ENCODE measurements at places on chromosomes 12 and 14. TPM values are rescaled to one million over a fixed set of nuclear protein-coding genes. Genes with fewer than 3 reads are reported as not detected.

The ASCL1 gene
- total RNA-seq, result not detected

The RHEBL1 gene
- 0.95 TPM for total RNA-seq

The KLRC4 gene
- total RNA-seq, result not detected

The KSR2 gene
- not detected for total RNA-seq

The MYBPC1 gene
- total RNA-seq, result not detected

The HPD gene
- total RNA-seq, result not detected

The PTPRQ gene
- 2.8 TPM for total RNA-seq

The OR10AD1 gene
- not detected for total RNA-seq

The SIX1 gene
- 5.2 TPM for total RNA-seq

The IGF1 gene
- total RNA-seq, result 1.4 TPM

The OTOGL gene
- 0.08 TPM for total RNA-seq

- H3K4me1 ChIP-seq, result peaks cover 18% of the 10 kb centered on the region
- H3K4me3 ChIP-seq, result peak overlapping the region; percentile 93
- H3K27me3 ChIP-seq, result no peaks in the 10 kb centered on the region
- DNase-seq, result no peak
Observed at GRCh38 chr14:105299654-105300541, 903 bp downstream of the BRF1 start.

GRCh38 chr14:75494896-75495295 is 27.4 kb upstream of the BATF start:
- no peak for DNase-seq
- no peak overlapping the region for H3K4me3 ChIP-seq
- H3K4me1 ChIP-seq, result peaks cover 5% of the 10 kb centered on the region
- H3K27me3 ChIP-seq, result peaks cover 36% of the 10 kb centered on the region
- no peak overlapping the region for H3K27ac ChIP-seq

DNA sequence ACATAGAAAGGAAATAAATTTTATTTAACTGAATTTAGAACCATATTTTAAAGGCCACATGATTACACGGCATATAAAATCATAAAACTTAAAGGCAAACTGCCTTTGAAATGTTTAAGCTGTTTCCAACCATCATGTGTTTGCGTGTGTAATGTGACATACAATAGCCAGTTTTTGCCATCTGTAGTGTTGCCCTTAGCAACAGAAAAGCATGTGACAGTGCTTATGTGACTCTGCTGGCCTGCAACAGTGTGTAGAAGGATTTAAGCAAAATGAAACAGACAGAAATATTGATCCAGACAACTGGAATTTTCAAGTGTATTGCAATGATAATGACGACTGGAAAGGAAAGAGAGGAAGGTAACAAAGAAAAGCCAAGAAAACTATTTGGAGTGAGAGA is 49.5 kb downstream of the TSPAN19 start:
- H3K36me3 ChIP-seq, result no peaks in the 10 kb centered on the region

GRCh38 chr12:119375075-119375882 is 40.8 kb downstream of the CCDC60 start:
- H3K27me3 ChIP-seq, result no peaks in the 10 kb centered on the region
- H3K27ac ChIP-seq, result no peak overlapping the region
- H3K36me3 ChIP-seq, result no peaks in the 10 kb centered on the region
- no peak for DNase-seq
- no peaks in the 10 kb centered on the region for H3K4me1 ChIP-seq

- peak overlapping the region; percentile 92 for H3K4me3 ChIP-seq
- peaks cover 39% of the 10 kb centered on the region for H3K4me1 ChIP-seq
- DNase-seq, result peak; percentile 90
- H3K27me3 ChIP-seq, result peaks cover 3% of the 10 kb centered on the region
Observed at GRCh38 chr12:67647799-67648520, 585 bp upstream of the DYRK2 start.

GRCh38 chr14:64953310-64953654 is 10.7 kb upstream of the GPX2 start:
- no peaks in the 10 kb centered on the region for H3K27me3 ChIP-seq
- H3K36me3 ChIP-seq, result no peaks in the 10 kb centered on the region
- no peak overlapping the region for H3K27ac ChIP-seq
- H3K4me1 ChIP-seq, result no peaks in the 10 kb centered on the region

DNA sequence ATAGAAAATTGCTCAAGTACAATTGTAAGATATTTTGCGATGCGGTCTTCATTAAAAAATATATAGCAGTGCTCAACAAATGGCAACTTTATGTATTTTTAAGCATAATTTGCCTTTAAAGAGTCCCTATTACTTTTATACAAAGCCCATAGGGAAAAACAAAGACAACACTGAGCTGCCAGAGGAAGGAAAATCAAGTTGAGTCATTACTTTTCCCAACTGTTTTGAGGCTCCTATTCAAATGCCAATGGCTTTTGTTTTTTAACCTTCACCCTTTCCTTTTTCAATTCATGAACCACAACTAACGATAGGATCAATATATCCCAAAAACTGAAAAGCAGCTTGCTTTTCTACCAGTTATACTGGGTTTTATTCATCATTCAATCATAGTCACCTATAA is 157.6 kb upstream of the PLEKHA5 start:
- H3K27ac ChIP-seq, result no peak overlapping the region
- H3K27me3 ChIP-seq, result no peaks in the 10 kb centered on the region
- no peaks in the 10 kb centered on the region for H3K4me1 ChIP-seq

DNA sequence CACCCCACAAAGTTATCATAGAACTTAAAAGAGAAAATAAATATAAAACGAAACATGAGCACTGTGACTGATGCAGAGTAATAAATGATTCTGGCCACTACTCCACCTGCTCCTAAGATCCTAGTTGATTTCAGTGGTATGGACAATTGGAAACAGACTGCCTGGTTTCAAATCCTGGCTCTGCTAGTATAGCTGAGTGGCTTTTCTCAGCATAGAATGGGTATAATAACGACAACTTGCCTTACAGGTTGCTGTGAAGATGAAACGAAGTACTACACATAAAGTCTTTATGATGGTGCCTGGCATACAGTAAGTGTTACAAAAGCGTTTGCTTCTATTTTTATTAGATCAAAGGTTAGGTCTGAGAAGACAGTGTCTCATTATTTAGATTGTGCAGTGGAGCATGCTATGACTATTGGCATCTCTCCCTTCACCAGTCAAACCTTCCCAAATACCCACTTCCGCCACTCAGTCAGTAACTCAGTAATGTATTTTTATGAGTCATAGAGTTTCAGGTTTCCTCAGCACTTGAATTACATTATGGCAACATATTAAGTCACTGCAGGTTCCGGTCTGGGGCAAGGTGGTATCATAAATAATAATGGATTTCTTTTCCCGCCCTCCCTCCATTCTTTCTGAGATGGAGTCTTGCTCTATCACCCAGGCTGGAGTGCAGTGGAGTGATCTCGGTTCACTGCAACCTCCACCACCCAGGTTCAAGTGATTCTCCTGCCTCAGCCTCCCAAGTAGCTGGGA is 29.7 kb upstream of the NR2C1 start:
- H3K4me1 ChIP-seq, result peaks cover 34% of the 10 kb centered on the region
- peak; percentile 89 for DNase-seq
- H3K27me3 ChIP-seq, result peaks cover 1% of the 10 kb centered on the region
- H3K4me3 ChIP-seq, result peak overlapping the region; percentile 12

- H3K4me1 ChIP-seq, result no peaks in the 10 kb centered on the region
- H3K36me3 ChIP-seq, result peaks cover 4% of the 10 kb centered on the region
- DNase-seq, result no peak
- H3K27me3 ChIP-seq, result no peaks in the 10 kb centered on the region
Observed at GRCh38 chr12:40044396-40044795, 61.5 kb downstream of the SLC2A13 start.

GRCh38 chr12:121964813-121965643 is 46.6 kb downstream of the CFAP251 start:
- DNase-seq, result peak; percentile 89
- no peaks in the 10 kb centered on the region for H3K27me3 ChIP-seq
- H3K36me3 ChIP-seq, result peaks cover 47% of the 10 kb centered on the region
- H3K4me1 ChIP-seq, result peaks cover 28% of the 10 kb centered on the region
- peak overlapping the region; percentile 47 for H3K27ac ChIP-seq

- peaks cover 74% of the 10 kb centered on the region for H3K4me1 ChIP-seq
- peak overlapping the region; percentile 92 for H3K27ac ChIP-seq
- no peaks in the 10 kb centered on the region for H3K27me3 ChIP-seq
- DNase-seq, result peak; percentile 73
Observed at GRCh38 chr12:106139422-106140171, 843 bp upstream of the NUAK1 start.

DNA sequence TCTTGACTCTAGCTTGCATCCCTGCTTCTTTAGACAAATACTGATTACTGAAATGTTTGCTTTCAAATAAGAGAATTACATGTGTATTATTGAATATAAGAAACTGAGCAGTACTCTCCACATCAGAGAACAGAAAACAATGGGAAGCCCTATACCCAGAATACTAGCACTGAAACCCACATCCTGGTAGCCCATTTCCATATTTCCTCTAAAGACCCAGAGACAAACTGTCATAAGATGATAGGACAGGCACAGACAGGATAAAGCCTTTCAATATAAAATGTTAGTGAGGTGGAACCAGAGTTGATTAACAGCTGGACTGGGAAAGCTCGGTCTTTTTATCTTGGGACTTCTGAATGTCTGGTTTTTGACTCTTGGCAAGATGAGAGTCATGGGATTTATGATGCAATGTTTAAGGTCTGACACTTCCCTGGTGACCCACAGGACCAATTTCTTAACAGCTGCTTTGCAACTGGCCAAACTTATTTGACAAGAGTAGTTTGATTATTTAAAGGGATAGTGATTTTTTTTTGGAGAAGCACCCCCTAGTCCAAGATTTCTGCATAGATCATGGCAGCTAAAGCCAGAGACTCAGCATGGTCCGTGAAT is 166.9 kb upstream of the ATXN7L3B start:
- H3K27ac ChIP-seq, result no peak overlapping the region
- H3K27me3 ChIP-seq, result no peaks in the 10 kb centered on the region
- no peaks in the 10 kb centered on the region for H3K4me1 ChIP-seq
- no peak overlapping the region for H3K4me3 ChIP-seq
- DNase-seq, result no peak

GRCh38 chr12:86774841-86775388 is 518.7 kb upstream of the MGAT4C start:
- no peak for DNase-seq
- no peaks in the 10 kb centered on the region for H3K4me1 ChIP-seq
- no peaks in the 10 kb centered on the region for H3K27me3 ChIP-seq
- H3K27ac ChIP-seq, result no peak overlapping the region
- no peak overlapping the region for H3K4me3 ChIP-seq
- no peaks in the 10 kb centered on the region for H3K36me3 ChIP-seq

- H3K4me1 ChIP-seq, result peaks cover 26% of the 10 kb centered on the region
- DNase-seq, result no peak
- peaks cover 2% of the 10 kb centered on the region for H3K27me3 ChIP-seq
- peaks cover 14% of the 10 kb centered on the region for H3K36me3 ChIP-seq
Observed at GRCh38 chr14:68771631-68772030, 21.2 kb downstream of the ZFP36L1 start.

DNA sequence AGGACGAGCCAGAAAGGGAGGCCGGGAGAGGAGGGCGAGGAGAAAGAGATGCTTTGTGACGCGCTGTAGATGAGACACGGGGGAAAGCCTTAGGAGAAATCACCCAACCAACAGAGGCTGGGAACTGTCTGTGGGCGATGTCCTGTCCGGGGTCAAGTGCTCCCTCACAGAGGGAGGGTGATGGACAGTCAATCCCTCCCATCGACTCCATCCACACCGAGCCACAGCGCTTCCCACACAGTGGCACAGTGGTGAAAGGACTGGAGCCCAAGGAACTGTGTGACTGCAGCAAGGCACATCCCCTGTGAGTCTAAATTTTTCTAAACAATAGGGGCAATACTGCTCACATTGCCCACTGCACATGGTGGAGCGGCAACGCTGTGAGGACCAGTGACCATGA is 89.1 kb downstream of the TTC7B start:
- no peak for DNase-seq
- H3K4me3 ChIP-seq, result no peak overlapping the region

GRCh38 chr14:68469208-68469713 is 323.6 kb downstream of the ZFP36L1 start:
- H3K4me3 ChIP-seq, result no peak overlapping the region
- peaks cover 6% of the 10 kb centered on the region for H3K36me3 ChIP-seq
- H3K4me1 ChIP-seq, result peaks cover 65% of the 10 kb centered on the region
- no peak for DNase-seq
- H3K27me3 ChIP-seq, result peaks cover 2% of the 10 kb centered on the region
- peak overlapping the region; percentile 80 for H3K27ac ChIP-seq

- H3K27ac ChIP-seq, result peak overlapping the region; percentile 82
- H3K4me3 ChIP-seq, result peak overlapping the region; percentile 66
- no peaks in the 10 kb centered on the region for H3K27me3 ChIP-seq
- peaks cover 43% of the 10 kb centered on the region for H3K4me1 ChIP-seq
- H3K36me3 ChIP-seq, result no peaks in the 10 kb centered on the region
Observed at GRCh38 chr14:61212546-61212945, 68.6 kb downstream of the TMEM30B start.

DNA sequence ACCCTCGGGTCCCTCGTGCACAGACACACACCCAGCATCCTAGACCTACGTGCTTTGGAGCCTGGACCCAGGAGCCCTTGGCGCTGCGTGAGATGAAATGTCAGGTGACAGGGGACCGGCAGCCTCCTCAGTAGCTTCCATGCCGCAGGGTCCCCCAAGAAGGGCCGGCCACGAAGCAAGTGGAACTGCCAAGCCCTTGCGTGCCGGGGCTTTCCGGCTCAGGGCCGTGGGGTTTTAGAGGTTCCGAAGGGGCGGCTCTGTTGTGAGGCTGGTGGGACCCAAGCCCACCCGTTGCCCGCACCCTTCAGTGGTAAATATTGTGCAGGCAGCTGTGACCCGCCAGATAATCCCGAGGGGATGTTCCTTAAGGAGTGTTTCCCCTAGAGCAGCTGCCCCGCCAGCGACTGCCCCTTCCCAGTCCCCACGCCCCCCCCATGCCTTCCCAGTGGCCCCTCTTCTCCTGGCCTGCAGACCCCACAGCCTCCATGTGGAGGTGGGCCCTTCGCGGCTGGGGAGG is 133.7 kb downstream of the ADGRD1 start:
- H3K27ac ChIP-seq, result no peak overlapping the region
- H3K27me3 ChIP-seq, result peaks cover 2% of the 10 kb centered on the region
- H3K36me3 ChIP-seq, result peaks cover 11% of the 10 kb centered on the region
- H3K4me3 ChIP-seq, result no peak overlapping the region

- no peak overlapping the region for H3K27ac ChIP-seq
- no peak for DNase-seq
- peaks cover 1% of the 10 kb centered on the region for H3K27me3 ChIP-seq
- peak overlapping the region; percentile 68 for H3K4me3 ChIP-seq
- H3K4me1 ChIP-seq, result no peaks in the 10 kb centered on the region
- no peaks in the 10 kb centered on the region for H3K36me3 ChIP-seq
Observed at GRCh38 chr14:97137705-97138104, 340.5 kb downstream of the VRK1 start.

GRCh38 chr12:57188090-57188425 is 28.5 kb upstream of the NXPH4 start:
- no peak overlapping the region for H3K4me3 ChIP-seq
- no peak for DNase-seq
- peaks cover under 1% of the 10 kb centered on the region for H3K4me1 ChIP-seq
- peaks cover 8% of the 10 kb centered on the region for H3K27me3 ChIP-seq
- no peak overlapping the region for H3K27ac ChIP-seq
- H3K36me3 ChIP-seq, result peaks cover 37% of the 10 kb centered on the region

GRCh38 chr12:53147181-53147580 is 33.3 kb upstream of the ZNF740 start:
- H3K4me1 ChIP-seq, result no peaks in the 10 kb centered on the region
- DNase-seq, result no peak
- no peaks in the 10 kb centered on the region for H3K36me3 ChIP-seq
- H3K27ac ChIP-seq, result no peak overlapping the region
- peaks cover 1% of the 10 kb centered on the region for H3K27me3 ChIP-seq

- no peaks in the 10 kb centered on the region for H3K36me3 ChIP-seq
- no peaks in the 10 kb centered on the region for H3K4me1 ChIP-seq
- H3K27me3 ChIP-seq, result peaks cover 23% of the 10 kb centered on the region
- no peak overlapping the region for H3K4me3 ChIP-seq
- no peak for DNase-seq
- no peak overlapping the region for H3K27ac ChIP-seq
Observed at GRCh38 chr14:104137297-104138097, 890 bp upstream of the KIF26A start.

GRCh38 chr14:77059276-77059915 is 30.9 kb upstream of the IRF2BPL start:
- H3K4me1 ChIP-seq, result peaks cover 15% of the 10 kb centered on the region
- peak overlapping the region; percentile 98 for H3K27ac ChIP-seq
- DNase-seq, result peak; percentile 94
- H3K36me3 ChIP-seq, result peaks cover 3% of the 10 kb centered on the region
